ENCODE measurements at places on chromosomes 4 and X. TPM values are rescaled to one million over a fixed set of nuclear protein-coding genes. Genes with fewer than 3 reads are reported as not detected.

ANK2 gene
- total RNA-seq = 64.4 TPM

F9 gene
- total RNA-seq = not detected

DNA sequence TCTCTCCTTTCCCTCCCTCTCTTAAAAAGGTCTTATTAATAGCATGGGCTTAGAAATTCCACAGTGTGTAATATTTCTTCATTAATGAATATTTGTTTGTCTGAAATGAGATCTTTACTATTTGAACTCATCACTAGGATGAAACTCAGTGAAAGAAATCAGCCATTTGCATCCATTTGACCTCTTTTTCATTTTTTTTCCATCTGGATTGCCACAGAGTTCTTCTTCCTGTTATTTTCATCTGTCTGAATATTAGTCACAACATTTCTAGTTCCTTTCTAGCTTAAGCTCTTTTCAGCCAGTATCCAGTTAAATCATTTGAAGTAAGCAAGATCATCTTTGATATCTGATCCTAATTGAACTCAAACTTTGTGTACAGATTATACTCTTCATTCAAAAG lies 69.2 kb upstream of the PLS3 start:
- DNase-seq = no peak
- no peak overlapping the region for H3K27ac ChIP-seq
- H3K4me1 ChIP-seq = no peaks in the 10 kb centered on the region
- H3K4me3 ChIP-seq = no peak overlapping the region

DCAF8L2 gene
- total RNA-seq = not detected

- no peaks in the 10 kb centered on the region for H3K4me1 ChIP-seq
- H3K4me3 ChIP-seq = no peak overlapping the region
- no peak for DNase-seq
- H3K27ac ChIP-seq = no peak overlapping the region
- H3K36me3 ChIP-seq = no peaks in the 10 kb centered on the region
Measured at GRCh38 chr4:74375824-74376426, 11.0 kb downstream of the EREG start.

PCSK1N gene
- not detected for total RNA-seq

DNA sequence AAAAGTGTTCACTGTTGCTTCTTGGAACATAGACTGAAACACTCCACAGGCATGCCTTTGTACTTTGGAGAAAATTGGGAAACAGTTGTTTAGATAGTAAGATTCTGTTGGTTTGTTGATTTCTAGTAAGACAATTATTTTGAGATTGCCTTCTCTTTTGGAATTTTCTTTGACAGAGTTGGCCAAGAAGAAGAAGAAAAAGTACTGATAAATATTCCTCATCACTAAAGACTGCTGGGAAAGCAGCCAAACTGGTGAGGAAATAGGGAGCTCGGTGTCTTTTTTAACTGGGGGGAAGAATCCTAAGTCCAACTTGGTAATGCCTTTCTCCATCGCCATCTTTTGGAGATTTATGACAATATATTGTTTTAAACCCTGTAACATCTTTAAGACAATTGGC lies 370.7 kb downstream of the GPAT3 start:
- H3K4me1 ChIP-seq = no peaks in the 10 kb centered on the region
- no peaks in the 10 kb centered on the region for H3K36me3 ChIP-seq
- H3K27ac ChIP-seq = no peak overlapping the region
- H3K4me3 ChIP-seq = no peak overlapping the region
- H3K27me3 ChIP-seq = no peaks in the 10 kb centered on the region
- no peak for DNase-seq

SOX3 gene
- not detected for total RNA-seq

DNA sequence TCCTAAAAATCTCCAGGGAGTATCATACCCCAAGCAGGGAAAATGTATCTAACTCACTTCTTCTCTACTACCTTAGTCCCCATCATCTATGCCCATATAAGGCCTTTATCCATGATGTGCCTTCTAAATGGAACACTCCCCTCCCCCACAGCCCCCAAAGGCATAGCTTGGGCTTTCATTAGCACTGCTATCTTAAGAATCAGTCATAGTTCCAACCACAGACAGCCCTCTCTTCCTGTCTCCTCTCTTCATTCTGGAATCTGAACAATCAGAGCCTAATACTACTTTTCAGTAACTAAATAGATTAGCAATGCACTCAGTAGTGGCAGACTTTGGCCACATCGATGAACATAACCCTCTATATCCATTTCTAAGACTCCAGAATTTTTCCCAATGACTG lies 313.2 kb upstream of the DKK2 start:
- DNase-seq = no peak
- no peaks in the 10 kb centered on the region for H3K36me3 ChIP-seq
- H3K4me3 ChIP-seq = no peak overlapping the region
- H3K27me3 ChIP-seq = no peaks in the 10 kb centered on the region
- H3K4me1 ChIP-seq = no peaks in the 10 kb centered on the region
- no peak overlapping the region for H3K27ac ChIP-seq

GRCh38 chr4:37735578-37735977 lies 49.4 kb upstream of the RELL1 start:
- H3K36me3 ChIP-seq = no peaks in the 10 kb centered on the region
- no peak overlapping the region for H3K27ac ChIP-seq
- no peak overlapping the region for H3K4me3 ChIP-seq
- no peaks in the 10 kb centered on the region for H3K4me1 ChIP-seq
- DNase-seq = peak; percentile 62

GPR173 gene
- total RNA-seq = 7.1 TPM

GRCh38 chrX:8067754-8068462 lies 103.2 kb downstream of the VCX2 start:
- H3K27me3 ChIP-seq = no peaks in the 10 kb centered on the region
- no peaks in the 10 kb centered on the region for H3K4me1 ChIP-seq
- H3K36me3 ChIP-seq = no peaks in the 10 kb centered on the region
- H3K27ac ChIP-seq = no peak overlapping the region
- H3K4me3 ChIP-seq = no peak overlapping the region

- H3K27me3 ChIP-seq = no peaks in the 10 kb centered on the region
- no peak overlapping the region for H3K4me3 ChIP-seq
- no peak overlapping the region for H3K27ac ChIP-seq
- H3K4me1 ChIP-seq = no peaks in the 10 kb centered on the region
Measured at GRCh38 chr4:48234575-48234974, 35.1 kb downstream of the TEC start.

- H3K27ac ChIP-seq = no peak overlapping the region
- no peaks in the 10 kb centered on the region for H3K36me3 ChIP-seq
- no peaks in the 10 kb centered on the region for H3K27me3 ChIP-seq
- DNase-seq = no peak
- H3K4me3 ChIP-seq = no peak overlapping the region
- H3K4me1 ChIP-seq = no peaks in the 10 kb centered on the region
Measured at GRCh38 chr4:17336524-17336961, 175.3 kb downstream of the QDPR start.

- no peaks in the 10 kb centered on the region for H3K4me1 ChIP-seq
- peak overlapping the region; percentile 80 for H3K27ac ChIP-seq
- no peak for DNase-seq
- H3K36me3 ChIP-seq = no peaks in the 10 kb centered on the region
Measured at GRCh38 chr4:87120010-87120409, 100.4 kb downstream of the KLHL8 start.

GRCh38 chr4:47838445-47838844 lies 578 bp upstream of the CORIN start:
- H3K36me3 ChIP-seq = no peaks in the 10 kb centered on the region
- H3K27me3 ChIP-seq = no peaks in the 10 kb centered on the region
- H3K4me1 ChIP-seq = no peaks in the 10 kb centered on the region
- no peak overlapping the region for H3K27ac ChIP-seq
- DNase-seq = no peak
- no peak overlapping the region for H3K4me3 ChIP-seq

CHRDL1 gene
- total RNA-seq = 38.6 TPM

PRMT9 gene
- total RNA-seq = 9.9 TPM

GRCh38 chrX:1392376-1393068 lies 609 bp upstream of the SLC25A6 start:
- peak overlapping the region; percentile 78 for H3K4me3 ChIP-seq
- H3K36me3 ChIP-seq = no peaks in the 10 kb centered on the region
- no peaks in the 10 kb centered on the region for H3K27me3 ChIP-seq
- H3K27ac ChIP-seq = peak overlapping the region; percentile 90
- DNase-seq = peak; percentile 85
- H3K4me1 ChIP-seq = no peaks in the 10 kb centered on the region

GRCh38 chr4:114041117-114041475 lies 61.6 kb upstream of the ARSJ start:
- no peak overlapping the region for H3K27ac ChIP-seq
- no peak for DNase-seq
- H3K27me3 ChIP-seq = no peaks in the 10 kb centered on the region
- H3K4me1 ChIP-seq = no peaks in the 10 kb centered on the region
- no peaks in the 10 kb centered on the region for H3K36me3 ChIP-seq

SCFD2 gene
- 15.3 TPM for total RNA-seq

- no peak overlapping the region for H3K27ac ChIP-seq
- no peaks in the 10 kb centered on the region for H3K36me3 ChIP-seq
- H3K4me3 ChIP-seq = no peak overlapping the region
- no peaks in the 10 kb centered on the region for H3K27me3 ChIP-seq
- DNase-seq = no peak
Measured at GRCh38 chr4:29560452-29560851, 1159.7 kb upstream of the PCDH7 start.

DNA sequence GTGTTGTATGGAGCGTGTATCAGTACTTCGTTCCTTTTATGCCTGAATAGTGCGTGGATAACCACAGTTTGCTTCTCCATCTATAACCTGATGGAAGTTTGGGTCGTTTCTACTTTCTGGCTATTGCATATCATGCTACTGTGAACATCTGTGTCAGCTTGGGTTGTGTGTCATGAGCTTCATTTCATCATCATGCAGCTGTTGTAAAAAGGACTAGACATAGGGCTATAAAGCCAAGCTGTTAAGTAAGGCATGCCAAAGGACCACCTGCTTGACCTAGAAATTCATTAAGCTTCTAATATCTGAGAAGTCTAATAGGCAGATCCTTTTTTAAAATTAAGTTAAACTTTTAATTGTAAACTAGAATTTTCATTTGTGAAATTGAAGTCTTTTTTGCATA lies 18.4 kb downstream of the SMS start:
- H3K4me3 ChIP-seq = no peak overlapping the region
- no peaks in the 10 kb centered on the region for H3K4me1 ChIP-seq
- no peaks in the 10 kb centered on the region for H3K27me3 ChIP-seq
- no peak for DNase-seq
- H3K27ac ChIP-seq = no peak overlapping the region
- H3K36me3 ChIP-seq = no peaks in the 10 kb centered on the region

DNA sequence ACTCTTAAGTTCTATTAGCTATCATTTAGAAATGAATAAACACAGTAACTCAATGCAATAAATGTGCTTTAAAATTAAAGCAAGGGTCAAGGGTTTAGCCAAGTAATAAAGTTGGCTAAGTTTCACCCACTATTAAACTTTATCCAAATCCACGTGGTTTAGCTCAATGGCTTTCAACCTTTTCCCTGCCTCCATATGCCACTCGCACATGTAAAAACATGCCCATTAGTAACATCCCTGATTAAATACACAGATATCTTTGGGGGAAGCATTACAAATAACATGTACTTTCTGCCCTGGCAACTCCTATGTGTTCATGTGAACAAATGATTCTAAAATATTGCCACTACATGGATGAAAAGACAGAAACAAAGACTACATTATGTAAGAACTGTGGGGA lies 130.8 kb downstream of the ZAR1 start:
- H3K36me3 ChIP-seq = no peaks in the 10 kb centered on the region
- no peak overlapping the region for H3K27ac ChIP-seq
- H3K27me3 ChIP-seq = no peaks in the 10 kb centered on the region

GRCh38 chr4:17092736-17093437 lies 194.4 kb upstream of the LDB2 start:
- H3K4me1 ChIP-seq = no peaks in the 10 kb centered on the region
- H3K27ac ChIP-seq = no peak overlapping the region
- no peaks in the 10 kb centered on the region for H3K27me3 ChIP-seq
- no peak for DNase-seq
- H3K36me3 ChIP-seq = no peaks in the 10 kb centered on the region

IQCM gene
- total RNA-seq = not detected

- no peak for DNase-seq
- H3K4me3 ChIP-seq = no peak overlapping the region
Measured at GRCh38 chr4:186137196-186137794, 32.8 kb downstream of the FAM149A start.

DNA sequence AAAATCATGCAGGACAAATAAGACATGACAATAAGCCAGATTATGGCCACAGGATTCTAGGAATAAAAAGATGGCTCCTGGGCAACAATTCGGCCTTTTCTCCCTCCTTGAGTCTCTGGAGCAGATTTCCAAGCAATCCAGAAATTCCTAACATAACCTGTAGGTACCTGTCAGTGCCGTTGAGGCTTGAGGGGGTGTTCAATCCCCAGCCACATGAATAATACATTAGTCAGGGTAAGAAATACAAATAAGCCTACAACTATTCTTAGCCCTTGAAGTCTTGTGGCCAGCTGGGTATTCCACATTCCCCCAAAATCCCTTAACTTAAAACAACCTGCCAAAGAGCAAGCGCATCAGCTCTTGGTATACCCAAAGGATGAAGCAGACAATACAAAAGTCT lies 9.7 kb downstream of the CXorf38 start:
- peaks cover 5% of the 10 kb centered on the region for H3K36me3 ChIP-seq
- H3K27me3 ChIP-seq = no peaks in the 10 kb centered on the region
- H3K4me1 ChIP-seq = no peaks in the 10 kb centered on the region
- no peak overlapping the region for H3K4me3 ChIP-seq
- no peak overlapping the region for H3K27ac ChIP-seq

DIPK2B gene
- total RNA-seq = 43.3 TPM

GRCh38 chr4:120714417-120715010 lies 208.0 kb downstream of the PRDM5 start:
- H3K27ac ChIP-seq = no peak overlapping the region
- H3K36me3 ChIP-seq = no peaks in the 10 kb centered on the region
- H3K4me3 ChIP-seq = no peak overlapping the region
- no peak for DNase-seq

MAGEA2B gene
- not detected for total RNA-seq

- no peak for DNase-seq
- no peaks in the 10 kb centered on the region for H3K27me3 ChIP-seq
- H3K4me1 ChIP-seq = peaks cover 2% of the 10 kb centered on the region
- no peaks in the 10 kb centered on the region for H3K36me3 ChIP-seq
- no peak overlapping the region for H3K4me3 ChIP-seq
Measured at GRCh38 chr4:94939791-94940519, 182.2 kb downstream of the BMPR1B start.

DNA sequence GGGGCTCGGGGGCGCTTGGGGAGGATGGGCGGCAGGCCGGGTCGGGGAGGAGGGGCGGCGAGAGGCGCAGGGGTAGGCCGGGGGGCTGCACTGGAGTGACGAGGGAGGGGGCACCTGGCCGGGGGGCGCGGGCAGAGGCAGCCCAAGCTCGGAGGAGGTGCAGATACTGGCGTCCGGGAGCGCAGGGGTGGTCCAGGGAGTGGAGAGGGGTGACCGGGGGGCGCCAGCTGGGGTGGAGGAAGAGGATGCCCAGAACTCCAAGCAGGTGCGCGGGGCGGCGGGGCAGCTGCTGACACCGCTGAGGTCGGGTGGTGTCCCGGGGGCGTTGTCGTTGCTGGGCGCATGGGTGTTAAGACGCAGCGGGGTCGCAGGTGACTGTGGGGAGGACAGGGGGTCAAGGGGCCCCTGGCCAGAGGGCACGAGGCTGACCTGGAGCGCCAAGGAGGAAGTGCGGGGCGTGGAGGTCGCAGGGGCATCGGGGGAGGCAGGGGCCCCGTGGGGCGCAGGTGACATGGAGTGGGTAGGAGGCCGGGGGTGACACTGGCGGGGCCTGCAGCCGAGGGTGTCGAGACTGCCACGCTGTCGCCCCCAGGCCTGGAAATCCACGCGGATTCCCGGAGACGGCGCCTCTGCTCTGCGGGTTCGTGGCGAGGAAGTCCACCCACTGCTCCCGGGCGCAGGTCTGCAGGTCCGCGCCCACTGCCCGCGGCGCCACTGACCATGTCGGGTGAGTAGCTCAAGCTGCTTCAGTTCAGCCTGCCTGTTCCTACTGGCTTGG lies 928 bp downstream of the GYG2 start:
- no peaks in the 10 kb centered on the region for H3K27me3 ChIP-seq
- H3K27ac ChIP-seq = no peak overlapping the region
- no peak for DNase-seq
- no peak overlapping the region for H3K4me3 ChIP-seq
